ENCODE measurements at places on chromosomes 6 and 20. TPM values are rescaled to one million over a fixed set of nuclear protein-coding genes. Genes with fewer than 3 reads are reported as not detected.

The PTPN1 gene
- 62.9 TPM for total RNA-seq

The AKIRIN2 gene
- total RNA-seq = 43.8 TPM

The ZSCAN16 gene
- 3.0 TPM for total RNA-seq

The ULBP1 gene
- total RNA-seq = 0.49 TPM

The MED20 gene
- 22.8 TPM for total RNA-seq

All from activated CD4-positive, alpha-beta T cell treated with anti-CD3 and anti-CD28 coated beads, Interleukin-2, amount 10 ng/mL, durations not matched to agents 24 days and 14 days (primary cell).